Mesothelial cell of epicardium (in vitro differentiated cells): ENCODE measurements at places on chromosomes 16 and 17.

DNA sequence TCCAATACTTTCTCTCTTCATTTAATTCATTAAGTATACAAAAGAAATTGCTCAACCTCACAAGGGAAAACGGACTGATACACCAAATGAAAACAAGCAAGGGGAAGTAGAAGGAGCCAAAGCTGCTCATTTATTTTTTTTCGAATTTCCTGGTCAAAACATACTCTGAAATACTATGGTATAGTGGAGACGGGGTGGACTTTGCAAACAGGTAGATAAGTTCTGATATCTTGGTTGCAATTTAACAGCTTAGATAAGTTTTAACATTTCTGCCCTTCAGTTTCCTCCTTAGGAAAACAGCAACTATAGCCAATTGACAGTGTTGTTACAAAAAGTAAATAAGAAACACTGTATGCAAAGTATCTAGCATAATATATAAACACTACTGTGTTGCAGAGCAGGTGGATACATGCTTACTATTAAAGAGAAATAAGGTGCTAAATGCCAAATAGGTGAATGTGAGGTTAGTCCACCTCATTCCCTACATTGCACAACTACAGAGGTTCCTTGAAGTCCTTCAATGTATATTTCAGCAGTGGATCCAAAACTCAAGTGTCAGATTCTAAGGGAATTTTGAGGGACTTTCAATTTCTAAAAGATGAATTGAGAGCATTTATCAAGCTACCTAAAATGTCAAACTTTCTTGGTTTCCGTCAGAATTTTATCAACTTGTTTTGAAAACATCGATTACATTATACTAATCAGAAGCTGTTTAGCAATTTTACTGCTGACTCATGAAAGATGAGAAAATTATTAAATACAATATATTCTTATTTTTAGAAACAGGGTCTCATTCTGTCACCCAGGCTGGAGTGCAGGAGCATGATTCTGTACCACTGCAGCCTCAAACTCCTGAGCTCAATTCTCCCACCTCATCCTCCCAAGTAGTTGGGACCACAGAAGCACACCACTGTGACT, 11.0 kb downstream of the CCDC47 start:
- no peak for DNase-seq

DNA sequence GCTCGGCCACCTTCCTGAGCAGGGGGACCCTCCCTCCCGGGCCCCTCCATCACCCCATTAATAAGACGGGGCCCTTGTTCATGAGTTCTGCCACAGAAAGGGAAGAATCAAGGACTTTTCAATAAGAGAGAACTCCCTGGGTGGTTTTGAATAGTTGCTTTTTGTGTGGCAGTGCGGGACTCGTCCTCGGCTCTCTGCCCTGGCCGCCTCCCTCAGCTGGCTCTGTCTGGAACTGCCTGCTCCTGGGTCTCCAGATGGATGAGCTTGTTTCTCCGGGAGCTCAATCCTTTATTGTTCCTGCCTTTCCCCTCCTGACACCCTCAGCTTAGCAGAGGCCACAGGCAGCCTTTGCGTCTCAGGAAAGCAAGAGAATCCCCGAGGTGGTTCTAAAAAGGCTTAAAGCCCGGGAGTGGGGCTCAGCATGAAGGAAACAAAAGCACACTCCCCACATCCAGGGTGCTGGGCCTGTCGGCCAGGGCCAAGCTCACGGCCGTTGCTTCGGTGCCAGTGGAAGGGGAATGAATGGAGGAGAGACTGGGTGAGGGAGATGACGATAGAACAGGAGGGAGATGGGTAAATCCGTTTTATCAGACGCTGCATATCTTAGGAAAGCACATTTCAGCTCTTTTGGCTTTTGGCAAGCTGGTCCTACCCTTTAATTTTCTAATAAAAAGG, 60.2 kb downstream of the RAI1 start:
- no peak for DNase-seq

GRCh38 chr17:52647411-52647810, 488.9 kb upstream of the CA10 start:
- no peak for DNase-seq

- DNase-seq: peak; percentile 77
Measured at GRCh38 chr17:7686222-7687071, 843 bp downstream of the TP53 start.

GRCh38 chr17:63842173-63842539, 329 bp downstream of the SMARCD2 start:
- DNase-seq: peak; percentile 68

- no peak for DNase-seq
Measured at GRCh38 chr16:75621170-75621477, 2.0 kb downstream of the ADAT1 start.

- no peak for DNase-seq
Measured at GRCh38 chr16:19601083-19601976, 45.8 kb downstream of the VPS35L start.

DNA sequence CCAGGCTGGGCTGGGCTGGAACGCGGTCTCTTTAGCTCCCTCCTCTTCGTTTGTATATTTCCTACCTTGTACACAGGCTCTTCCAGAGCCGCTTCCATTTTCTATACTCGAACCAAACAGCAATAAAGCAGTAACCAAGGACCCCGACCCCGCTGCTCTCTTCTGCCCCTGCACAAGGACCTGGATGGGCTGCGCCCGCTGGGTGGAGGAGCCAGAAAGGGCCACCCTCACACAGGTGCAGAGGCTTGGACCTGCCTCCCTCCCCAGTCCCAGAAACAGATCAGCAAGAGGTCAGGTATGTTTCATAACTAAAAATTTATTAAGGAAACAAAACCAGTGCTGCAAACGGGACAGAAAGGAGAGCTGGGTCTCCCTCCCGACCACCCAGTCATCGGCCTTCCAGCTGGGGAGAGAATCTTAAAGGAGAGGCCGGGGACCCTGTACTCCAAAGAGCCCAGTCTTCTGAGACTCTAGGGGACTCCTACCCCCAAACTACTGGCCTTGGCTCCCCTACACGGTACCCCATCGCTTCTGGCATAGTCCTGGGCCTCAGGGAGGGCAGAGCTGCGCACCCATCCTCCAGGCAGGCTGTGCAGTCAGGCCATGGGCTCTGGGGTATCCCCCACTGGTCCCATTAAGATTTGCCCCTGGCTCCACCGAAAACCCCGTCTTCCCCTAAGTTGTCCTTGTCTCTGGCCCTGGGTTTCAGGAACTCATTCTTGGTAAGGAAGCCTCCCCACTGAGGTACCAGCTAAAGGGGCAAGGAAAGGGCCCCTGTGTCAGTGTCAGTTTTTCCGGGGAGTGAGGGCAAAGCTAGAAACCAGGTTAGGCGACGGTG, 4.9 kb downstream of the HIC1 start:
- no peak for DNase-seq

DNA sequence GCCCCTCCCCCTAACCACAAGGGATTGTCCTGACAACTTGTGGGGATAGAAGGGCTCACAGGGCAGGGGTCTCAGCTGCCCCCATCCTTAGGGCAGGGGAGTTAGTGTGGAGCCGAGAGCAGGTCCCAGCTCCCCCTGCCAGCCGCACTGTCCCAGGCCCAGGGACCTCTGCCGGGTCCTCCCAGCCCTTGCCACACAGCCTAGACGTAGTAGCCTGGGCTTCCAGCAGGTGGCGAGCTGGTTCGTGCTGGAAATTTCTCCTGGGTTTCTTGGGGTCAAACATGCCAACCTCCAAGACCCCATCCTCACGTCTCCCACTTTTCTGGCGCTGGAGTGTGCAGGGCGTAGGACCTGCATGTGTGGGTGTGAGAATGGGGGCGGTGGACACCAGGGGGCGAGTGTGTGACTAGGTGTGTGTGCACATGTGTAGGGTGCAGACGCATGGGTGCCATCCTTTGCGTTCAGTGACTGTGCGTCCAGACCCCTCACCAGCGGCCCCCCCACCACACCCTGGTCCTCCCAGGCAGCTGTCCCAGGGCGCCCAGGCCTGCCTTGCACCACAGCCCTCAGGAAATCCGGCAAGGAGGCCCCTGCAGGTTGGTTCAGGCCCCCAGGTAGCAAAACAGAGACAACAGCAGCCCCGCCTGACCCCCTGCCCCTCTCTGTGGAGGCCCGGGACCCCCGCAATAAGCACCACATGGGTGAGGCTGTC, 29.5 kb downstream of the SBK1 start:
- DNase-seq: no peak
